ENCODE measurements at places on chromosomes 16 and 17.

GRCh38 chr16:79099716-79100115, 500.8 kb downstream of the MAF start:
- DNase-seq: no peak

- peak; percentile 28 for DNase-seq
These were observed 56.3 kb upstream of the IL34 start for GRCh38 chr16:70589998-70590471.

DNA sequence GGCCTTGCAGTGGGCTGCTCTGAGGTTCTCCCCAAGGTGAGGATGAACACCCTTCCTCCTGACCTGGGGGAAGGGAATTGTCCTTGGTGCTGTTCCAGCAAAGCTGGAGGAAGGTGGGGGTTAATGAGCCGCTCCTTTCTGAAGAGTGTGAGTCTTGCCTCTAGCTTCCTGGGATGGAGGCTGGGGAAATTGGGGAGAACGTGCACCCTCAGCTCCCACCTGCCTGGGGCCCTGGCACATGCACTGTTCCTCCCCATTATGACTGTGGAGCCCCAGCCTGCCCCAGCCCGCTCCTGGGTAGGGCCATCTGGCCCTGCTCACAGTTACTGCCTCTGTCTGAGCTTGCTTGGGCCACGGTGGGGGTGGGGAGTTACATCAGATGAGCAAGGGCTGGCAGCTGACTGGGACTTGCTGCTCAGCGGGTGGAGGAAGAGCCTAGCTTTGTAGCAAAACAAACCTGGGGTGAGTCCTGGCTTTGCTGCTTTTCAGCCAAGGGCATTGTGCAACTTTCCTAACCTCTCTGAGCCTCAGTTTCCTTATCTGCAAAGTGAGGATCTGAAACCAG, 11.1 kb downstream of the TNS4 start:
- no peak for DNase-seq

DNA sequence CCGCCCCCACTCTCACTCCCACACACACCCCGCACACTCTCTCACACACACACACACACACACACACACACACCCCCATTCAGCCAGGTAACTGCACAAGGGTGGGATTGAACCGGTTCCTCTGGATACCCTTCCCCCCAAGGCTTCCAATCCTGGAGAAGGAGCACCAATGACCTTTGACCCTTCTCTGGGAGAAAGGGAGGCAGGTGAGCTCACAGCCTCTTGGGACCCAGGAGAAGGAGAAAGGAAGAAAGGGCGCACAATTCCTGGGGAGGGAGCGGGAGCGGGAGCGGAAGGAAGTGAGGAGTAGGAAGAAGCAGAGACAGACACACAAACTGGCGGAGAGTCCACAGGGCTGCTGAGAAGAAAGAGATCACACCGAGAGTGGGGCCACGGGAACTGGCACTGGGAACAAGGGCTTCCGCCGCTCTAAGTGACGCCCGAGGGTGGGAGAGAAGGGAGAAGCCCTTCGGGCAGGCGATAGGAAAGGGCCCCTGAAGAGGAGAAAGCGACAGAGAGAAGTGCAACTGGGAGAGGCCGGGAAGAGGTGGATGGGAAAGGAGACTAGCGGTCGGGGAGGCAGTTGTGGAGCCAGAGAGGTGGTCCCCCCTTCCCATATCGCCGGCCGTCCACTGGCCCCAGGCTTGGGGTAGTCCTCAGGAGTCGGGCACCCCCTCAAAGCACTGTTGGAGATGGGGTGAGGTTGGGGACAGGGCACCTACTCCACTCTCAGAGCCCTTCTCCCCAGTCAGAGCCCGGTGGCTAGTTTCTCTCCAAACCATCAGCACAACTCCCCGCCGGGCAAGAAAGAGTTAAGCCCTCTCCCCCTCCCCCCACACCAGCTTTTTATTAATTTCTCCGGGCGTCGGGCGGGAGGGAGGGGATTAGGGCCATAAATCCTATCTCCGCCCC, 1.3 kb downstream of the SAMD14 start:
- DNase-seq: no peak

GRCh38 chr17:50094753-50095619, at the start of gene PDK2:
Gene PDK2 (plus strand): TSS chr17:50095351. CDS start chr17:50095436, 85 bp downstream.
- peak; percentile 91 for DNase-seq

DNA sequence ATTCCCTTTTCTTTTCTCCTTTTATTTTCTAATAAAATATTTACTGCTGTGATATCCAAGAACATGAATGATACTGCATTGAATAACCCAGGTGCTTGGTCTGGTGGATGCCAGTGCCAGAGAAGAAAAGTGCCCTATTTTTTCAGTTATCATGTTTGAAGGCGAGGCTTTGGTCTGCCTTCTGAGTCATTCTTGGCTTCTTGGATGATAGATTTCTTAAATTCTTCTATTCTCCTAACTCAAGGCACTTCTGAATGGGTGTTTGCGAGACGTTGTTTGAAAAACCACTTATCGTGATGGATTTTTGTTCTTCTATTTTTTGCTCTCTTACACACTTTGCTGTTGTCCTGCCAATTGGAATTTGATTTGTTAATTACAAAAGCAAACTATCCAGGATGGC, 66.7 kb downstream of the FTO start:
- DNase-seq: no peak

DNA sequence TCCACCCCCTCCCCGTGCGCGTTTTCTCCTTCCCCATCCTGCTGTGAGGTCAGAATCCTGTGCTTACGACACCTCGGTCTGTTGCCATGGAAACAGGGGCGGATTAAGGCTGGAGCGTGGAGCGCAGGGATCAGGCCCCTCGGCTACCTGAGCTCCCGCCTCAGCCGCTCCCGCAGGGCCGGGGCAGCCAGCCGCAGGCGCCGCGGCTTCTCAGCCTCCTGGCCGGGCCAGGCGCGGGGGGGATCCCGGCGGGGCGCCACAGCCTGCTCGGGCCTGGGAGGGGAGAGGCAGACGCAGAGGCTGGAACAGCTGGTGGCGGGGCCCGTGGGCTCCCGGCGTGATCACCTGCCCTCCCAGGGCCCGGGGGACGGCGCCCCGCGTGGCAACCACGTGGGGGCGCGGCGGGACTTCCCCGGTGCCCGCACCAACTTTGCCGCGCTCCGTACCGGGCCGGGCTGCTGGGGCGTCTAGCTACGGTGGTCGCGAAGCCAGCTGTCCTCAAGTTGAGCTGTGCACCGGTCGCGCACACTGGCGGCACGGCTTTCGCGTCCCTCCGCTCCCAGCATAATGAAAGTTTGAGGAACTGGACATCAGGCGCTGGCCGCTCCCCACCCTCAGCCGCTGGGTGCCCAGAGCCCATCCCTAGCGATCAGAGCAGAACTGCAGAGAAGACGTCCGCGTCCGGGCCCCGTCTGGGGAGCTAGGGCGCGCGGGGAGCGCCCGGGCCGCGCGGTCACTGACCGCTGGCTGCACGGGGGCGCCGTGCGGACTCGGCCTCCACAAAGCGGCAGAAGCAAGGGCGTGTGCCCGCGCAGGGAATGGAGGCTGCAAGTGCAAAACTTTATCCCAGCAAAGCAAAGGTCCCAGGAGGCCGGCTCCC, 1.2 kb downstream of the RTN4RL1 start:
- no peak for DNase-seq

- DNase-seq: no peak
These were observed 2.4 kb downstream of the NECAB2 start for GRCh38 chr16:83970430-83970815.

DNA sequence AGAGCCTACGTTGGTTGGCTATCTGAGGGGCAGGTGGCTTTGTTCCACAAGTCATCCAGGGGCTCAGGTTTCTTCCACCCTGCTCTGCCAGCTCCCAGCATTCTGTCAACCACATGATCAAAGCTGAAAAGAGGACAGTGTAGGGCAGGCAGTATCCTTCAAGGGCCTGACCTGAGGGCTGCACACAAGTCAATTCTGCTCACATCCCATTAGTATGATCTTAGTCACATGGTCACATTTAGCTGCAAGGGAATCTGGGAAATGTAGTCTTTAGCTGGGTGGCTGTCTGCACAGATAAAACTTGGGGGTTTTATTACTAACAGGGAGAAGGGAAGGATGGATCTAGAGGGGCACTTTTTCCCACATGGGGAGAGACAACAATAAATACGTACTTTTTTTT, 97.3 kb downstream of the SALL1 start:
- no peak for DNase-seq

DNA sequence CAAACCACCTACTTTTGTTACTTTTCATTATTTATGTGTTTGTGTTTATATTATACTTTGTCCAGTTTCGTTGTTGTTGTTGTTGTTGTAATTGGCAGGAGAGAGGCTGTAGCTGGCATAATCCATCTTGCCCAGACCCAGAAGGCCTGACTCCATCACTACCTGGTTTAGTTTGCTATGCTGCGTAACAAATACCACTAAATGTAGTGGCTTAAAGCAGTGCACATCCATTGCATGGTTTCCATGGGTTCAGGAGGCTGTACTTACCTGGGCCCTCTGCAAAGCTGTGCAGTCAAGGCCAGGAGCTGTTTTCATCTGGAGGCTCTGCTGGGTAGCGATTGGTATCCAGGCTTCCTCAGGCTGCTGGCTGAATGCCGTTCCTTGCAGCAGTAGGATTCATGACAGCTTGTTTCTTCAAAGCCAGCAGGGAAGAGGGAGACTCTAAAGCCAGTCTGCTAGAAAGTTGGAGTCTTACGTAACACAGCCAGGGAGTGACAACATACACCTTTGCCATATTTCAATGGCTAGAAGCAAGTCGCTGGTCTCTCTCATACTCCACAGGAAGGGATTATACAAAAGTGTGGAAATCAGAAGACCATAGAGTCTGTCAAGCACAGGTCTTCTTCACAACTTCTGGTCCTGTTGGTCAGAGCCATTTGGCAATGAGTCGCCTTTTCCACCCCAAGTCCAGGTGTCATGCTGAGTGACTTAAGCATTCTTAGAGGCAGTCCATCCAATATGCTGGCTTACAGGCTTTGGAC, 41.1 kb downstream of the TNRC6C start:
- no peak for DNase-seq

GRCh38 chr16:1151424-1152122, 1.3 kb upstream of the CACNA1H start:
- no peak for DNase-seq

- no peak for DNase-seq
These were observed 75.7 kb downstream of the CYTH1 start for GRCh38 chr17:78706271-78706915.

Data from fibroblast of skin of left quadriceps (primary cell).